ENCODE measurements at places on chromosomes 5 and 9.

DNA sequence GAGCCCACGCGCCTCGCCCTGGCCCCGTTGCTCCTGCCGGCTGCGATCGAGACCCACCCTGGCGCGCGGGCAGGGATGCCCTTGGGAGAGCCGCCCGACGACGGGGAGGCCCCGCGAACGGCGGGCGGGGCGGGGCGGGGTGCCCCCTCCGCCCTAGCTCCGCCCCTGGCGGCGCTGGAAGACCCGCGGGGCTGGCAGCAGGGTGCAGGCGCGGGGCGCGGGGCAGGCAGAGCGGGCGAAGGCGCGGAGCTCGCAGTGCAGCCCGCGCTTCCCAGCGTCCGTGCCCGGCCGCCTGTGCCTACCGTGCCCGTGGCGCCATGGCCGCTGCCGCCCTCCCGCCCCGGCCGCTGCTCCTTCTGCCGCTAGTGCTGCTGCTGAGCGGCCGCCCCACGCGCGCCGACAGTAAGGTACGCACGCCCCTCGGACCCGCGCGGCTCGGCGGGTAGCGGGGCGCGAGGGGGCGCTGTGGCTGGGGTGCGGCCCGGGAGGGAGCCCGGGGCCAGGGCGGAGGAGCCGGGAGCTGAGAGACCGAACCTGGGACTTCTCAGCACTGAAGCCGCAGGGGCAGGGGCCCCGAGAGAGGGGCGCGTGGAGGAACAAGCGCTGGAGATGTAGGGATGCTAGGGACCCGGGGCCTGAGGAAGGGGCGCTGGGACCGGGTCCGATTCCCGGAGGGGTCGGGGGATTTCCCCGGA, at the start of gene OLFML2A:
TSS of gene OLFML2A (plus strand) at position 180 of the 695 bp plus-strand sequence. CDS start at position 318, 138 bp downstream.
- no peak for DNase-seq

DNA sequence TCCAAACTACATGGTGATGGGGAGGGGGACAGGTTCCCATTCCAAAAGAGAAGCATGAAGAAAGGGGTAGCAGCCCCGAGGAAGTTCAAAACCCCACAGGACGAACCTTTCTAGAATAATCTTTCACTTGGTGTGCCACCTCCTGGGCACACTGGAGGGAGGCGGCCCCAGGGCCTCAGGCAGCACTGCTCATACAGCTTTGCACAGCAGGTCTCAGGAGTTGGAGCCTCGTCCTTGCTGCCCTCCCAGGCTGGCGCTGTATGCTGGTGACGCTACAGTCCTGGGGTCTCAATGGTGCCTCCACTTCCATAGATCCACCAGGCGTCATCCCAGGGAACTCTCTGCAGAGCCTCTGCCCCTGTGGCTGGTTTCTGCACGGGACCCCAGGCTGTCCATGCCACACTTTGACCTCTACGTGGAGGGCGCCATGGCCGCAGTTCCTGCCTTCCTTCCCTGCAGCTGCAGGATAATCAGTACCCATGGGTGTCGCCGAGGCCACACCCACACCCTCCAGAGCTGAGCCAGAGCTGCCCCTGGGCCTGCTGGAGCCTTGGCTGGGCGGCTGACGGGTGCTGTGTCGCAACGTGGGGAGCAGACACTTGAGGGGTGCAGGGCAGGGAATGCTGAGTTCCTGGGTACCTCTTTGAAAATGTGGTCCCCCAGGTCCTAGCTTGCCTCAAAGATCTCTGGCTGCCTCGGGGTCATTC, 95.3 kb downstream of the COL5A1 start:
- DNase-seq: no peak

- no peak for DNase-seq
Observed at GRCh38 chr5:35230038-35230611, at the start of gene PRLR. TSS of gene PRLR (minus strand) at chr5:35230487. CDS start at chr5:35089620, 140,867 bp downstream.

- no peak for DNase-seq
Observed at GRCh38 chr9:10443868-10444204, 169.0 kb downstream of the PTPRD start.

GRCh38 chr5:110346893-110347358, 379.5 kb downstream of the TMEM232 start:
- no peak for DNase-seq

DNA sequence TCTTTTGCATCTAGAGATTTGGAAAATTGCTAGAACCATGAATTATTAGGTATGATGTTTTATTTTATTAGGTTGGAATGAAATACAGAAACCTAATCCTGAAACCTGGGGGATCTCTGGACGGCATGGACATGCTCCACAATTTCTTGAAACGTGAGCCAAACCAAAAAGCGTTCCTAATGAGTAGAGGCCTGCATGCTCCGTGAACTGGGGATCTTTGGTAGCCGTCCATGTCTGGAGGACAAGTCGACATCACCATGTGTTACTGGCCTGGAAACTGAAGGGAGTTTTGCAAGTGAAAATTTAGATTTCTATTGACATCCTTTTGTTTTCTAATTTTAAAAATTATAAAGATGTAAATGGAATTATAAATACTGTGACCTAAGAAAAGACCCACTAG, 100.7 kb downstream of the NLN start:
- no peak for DNase-seq

DNA sequence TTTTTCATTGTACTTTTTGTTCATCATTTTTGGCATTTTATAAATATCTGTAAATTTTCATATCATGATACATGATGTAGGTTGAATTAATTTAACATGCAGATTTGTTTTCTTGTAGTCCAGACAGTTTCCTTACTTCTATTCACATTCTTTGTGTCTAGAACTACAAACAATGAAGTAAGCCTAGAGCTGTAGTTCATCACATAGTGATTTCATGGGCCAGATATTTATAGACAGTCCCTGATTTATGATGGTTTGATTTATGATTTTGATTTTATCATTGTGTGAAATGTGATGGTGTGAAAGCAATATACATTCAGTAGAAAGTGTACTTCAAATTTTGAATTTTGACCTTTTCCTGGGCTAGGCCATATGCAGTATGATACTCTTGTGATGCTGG, 139.0 kb downstream of the ARHGEF28 start:
- DNase-seq: no peak

GRCh38 chr5:120823328-120823727, 359.2 kb downstream of the PRR16 start:
- no peak for DNase-seq

- peak; percentile 3 for DNase-seq
Observed at GRCh38 chr9:108672475-108673190, 183.2 kb downstream of the ACTL7B start.

DNA sequence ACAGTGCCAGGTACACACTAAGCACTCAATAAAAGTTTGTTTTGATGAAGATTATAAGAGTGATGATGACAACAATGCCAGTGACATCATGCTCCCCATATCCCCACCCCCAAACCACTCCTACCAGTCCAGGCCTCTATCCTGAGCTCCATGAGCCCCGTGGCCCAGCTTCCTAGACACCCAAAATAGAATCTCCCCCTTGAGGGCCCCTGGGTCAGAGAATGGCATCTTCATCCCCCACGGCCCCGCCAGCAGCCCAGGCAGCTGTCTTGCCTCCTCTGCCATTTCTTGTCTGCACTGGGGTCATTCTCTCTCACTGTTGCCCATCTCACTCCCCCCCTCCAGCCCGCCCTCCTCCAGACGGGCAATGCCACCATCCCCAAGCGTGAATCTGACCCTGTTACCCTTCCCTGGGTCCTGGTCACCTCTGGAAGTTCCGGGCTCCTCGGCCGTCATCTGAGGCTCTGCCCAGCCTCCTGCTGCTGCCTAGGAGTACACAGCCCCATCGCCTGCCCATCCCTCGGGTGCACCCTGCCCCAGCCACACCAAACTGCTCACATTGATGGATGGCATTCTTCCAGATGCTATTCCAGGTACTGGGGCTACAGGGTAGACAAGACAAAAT, 76.8 kb upstream of the LMX1B start:
- no peak for DNase-seq

DNA sequence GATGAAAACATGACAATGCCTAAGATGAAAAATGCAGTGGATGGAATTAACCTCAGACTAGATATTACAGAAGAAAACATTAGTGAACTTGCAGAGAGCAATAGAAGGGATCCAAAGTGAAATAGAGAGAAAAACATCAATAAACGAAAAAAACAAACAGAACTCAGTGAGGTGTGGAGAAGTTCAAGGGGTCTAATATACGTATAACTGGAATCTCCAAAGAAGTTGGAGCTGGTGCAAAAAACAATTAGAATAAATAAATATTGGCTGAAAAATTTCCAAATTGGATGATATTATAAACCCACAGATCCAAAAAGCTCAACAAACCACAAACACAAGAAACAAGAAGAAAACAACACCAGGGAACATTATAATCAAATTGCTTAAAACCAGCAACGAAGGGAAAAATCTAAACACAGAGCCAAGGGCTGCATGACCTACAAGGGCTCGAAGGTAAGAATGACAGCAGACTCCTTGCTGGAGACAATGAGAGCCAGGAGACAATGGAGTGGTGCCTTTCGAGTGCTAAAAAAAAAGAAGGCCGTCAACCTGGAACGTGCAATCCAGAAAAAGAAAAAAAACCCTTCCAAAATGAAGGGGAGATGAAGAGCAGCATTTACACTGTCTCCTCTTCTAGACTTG, 11.8 kb downstream of the FAM163B start:
- DNase-seq: no peak

DNA sequence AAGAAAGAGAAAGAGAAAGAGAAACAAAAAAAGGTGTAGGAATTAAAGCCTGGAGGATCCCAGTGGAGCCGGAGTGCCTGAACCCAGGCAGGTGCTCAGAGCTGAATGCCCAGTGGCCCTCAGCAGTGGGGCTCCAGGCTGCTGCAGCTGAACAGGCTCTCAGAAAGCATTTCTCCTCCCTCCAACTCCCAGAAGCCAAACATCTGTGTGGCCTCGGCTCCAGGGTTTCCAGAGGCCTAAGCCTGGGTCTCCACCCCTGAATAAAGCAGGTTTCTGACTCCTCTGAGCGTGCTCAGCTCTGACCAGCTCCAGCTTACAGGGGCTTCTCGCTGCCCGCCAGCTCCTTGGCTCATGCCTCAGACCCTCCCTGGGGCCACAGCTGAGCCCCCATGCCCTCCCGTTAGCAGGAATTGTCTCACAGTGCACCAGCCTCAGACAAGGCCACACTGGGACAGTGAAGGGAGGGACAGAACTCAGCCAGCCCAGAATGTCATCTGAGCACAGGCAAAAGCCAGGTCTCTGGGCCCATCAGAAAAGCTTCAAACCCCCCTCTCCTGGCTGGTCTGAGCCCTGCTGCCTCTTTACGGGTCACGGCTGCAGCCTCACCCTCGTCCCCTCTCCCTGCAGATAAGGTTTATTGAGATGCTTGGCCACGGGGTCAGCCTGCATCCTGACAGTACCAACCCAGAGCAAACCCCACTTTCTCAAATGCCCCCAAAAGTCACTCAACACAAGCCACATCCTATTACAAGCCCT, 114.4 kb upstream of the PPP1R26 start:
- DNase-seq: no peak

DNA sequence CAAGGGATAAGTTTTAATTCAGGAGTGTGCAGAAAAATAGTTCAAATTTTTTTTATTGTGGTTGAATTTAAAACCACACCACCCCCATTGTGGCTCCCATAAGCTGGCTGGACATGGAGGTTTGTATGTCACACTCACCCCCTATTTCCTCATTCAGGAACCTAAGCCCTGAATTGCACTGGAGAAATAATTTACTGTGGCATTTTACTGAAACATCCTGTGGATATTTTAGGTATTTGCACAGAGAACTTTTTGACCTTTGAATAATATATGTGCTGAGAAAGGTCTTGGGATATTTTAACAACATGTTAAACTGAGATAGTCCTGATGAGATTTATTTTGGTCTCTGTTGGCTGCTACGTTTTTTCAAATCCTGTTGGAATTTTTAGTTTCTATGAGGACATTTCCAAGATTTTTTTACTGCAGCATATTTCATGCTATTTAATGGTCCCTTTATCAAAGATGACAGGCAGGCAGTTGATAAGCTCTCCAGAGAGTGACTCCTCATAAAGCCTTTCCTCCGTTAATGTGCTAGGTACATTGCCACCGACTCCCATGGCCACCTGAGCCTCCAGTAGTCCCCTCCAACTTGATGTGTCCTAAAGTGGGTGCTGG, 51.2 kb upstream of the PALM2AKAP2 start:
- DNase-seq: no peak

DNA sequence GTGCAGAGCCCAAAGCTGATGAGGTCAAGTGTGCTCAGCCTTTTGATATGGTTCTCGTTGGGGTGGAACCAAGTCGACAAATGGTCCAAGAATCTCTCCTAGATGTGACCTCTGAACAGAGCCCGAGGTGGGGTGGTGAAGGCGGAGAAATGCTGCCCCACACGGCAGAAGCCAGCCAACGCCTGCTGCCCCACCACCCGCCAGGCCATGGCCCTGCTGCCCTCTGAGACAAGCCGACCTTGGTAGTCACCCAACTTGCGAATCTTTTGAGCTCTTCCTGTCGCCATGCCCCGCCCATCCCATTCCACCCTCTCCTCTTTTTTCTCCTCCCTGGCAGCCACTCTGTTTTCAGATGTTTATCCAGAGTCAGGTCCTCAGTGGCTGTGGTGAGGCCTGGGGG, 91.5 kb upstream of the EGFLAM start:
- no peak for DNase-seq

- DNase-seq: no peak
Observed at GRCh38 chr5:154384480-154385235, 61.1 kb upstream of the SAP30L start.

DNA sequence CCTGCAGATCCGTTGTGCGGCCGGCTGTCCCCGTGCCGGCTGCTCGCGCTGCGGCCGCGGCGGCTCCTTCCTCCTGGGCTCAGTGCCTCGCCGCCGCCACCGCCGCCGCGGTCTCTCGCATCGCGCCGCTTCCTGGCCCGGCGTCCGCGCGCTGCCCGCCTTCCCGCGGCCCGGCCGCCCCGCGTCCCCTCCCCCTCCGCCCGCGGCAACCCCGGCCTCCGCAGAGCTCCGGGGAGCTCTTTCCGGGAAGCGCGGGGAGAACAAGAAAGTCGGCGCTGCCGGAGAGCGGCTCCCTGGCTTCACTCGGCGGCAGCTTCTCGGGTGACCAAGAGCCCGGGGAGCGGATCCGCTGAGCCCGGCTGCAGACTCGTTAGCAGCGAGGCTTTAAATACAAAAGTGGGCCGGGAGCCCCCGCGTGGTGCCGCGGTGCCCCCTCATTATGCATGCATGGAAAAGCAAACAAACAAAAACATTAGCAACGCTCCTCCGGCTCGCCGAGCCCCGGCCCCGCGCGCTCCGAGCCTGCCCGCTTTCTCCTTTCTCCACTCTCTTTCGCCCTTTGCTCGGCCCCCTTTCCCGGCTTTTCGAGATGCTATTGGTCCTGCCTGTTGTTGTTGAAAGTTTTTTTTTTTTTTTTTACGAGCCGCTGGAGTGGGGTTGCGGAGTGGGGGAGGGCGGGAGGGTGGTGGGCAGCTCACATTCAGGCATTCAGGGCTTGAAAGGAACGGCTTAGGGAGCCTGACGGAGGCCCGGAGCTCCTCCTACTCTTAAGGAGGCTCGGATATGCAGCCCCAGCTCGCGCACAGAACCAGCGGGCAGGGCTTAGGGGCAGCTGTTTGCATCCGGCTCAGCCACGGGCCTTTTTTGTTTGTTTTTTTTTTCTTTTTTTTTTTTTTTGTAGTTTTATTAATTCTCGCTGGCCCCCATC, at the start of gene GAS1:
TSS of gene GAS1 (minus strand) at position 361 of the 928 bp plus-strand sequence. CDS start 727 bp downstream, outside the sequence.
- DNase-seq: peak; percentile 84

DNA sequence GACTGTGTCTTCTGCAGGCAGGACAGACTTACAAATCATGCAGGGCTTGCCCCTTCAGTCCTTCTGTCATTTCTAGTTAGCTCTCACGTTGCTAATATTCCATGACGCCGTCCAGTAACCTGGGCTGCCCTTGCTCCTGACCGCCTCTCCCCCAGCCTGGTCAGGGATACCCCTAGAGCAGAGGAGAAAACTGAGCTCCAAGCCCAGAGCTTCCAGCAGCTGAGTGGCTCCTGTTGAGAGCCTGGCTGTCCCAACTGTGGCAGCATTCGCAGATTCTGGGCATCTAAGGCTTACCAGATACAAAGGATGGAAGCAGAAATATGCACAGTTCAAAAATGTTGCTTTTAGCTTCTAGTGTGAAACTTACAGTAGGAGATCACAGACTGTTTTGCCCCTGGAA, 185.2 kb downstream of the CD180 start:
- no peak for DNase-seq

All from hypothalamus (tissue), 51 donors.